HCT116 (cell line): ENCODE measurements at places on chromosomes 1 and 21. TPM values are rescaled to one million over a fixed set of nuclear protein-coding genes. Genes with fewer than 3 reads are reported as not detected.

FAM163A gene
- total RNA-seq, result not detected

CHI3L2 gene
- total RNA-seq, result not detected

GJC2 gene
- total RNA-seq, result 0.76 TPM

PDE4B gene
- total RNA-seq, result 76.9 TPM

- H3K4me1 ChIP-seq, result peaks cover 33% of the 10 kb centered on the region
- DNase-seq, result no peak
- H3K27ac ChIP-seq, result peak overlapping the region; percentile 98
- no peaks in the 10 kb centered on the region for H3K27me3 ChIP-seq
Observed at GRCh38 chr1:2226525-2227345, 1.4 kb upstream of the SKI start.

DNA sequence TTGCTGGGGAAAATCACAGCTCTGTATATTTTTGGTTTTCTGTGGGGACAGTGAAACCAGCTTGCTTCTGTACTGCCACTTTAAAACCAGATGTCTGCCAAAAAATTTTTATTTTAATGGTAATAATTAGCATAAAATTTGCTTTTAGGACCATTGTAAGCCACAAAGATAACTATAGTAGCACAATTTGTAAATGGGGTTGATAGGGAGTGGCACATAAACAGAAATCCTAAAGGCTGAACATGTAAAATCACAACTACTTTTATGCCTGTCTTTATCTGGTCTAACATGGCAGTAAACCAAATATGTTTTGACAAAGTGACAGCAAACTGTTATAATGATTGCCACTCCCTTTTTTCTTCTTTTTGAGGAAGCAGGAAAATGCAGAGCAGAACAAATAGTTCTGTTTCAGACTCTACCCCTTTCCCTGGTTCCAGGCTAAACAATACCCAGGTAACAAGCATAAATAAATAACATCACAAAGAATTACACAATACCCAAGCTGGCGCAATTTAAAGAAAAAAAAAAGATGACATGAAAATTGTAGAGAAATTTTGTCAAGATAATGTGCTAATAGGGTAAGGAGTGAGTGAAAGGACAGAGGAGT is 24.0 kb upstream of the CCDC181 start:
- no peaks in the 10 kb centered on the region for H3K27me3 ChIP-seq
- no peaks in the 10 kb centered on the region for H3K4me1 ChIP-seq
- no peak for DNase-seq
- no peaks in the 10 kb centered on the region for H3K36me3 ChIP-seq

GRCh38 chr1:174839211-174839610 is 160.5 kb upstream of the CACYBP start:
- H3K27ac ChIP-seq, result no peak overlapping the region
- DNase-seq, result no peak
- no peak overlapping the region for H3K4me3 ChIP-seq
- no peaks in the 10 kb centered on the region for H3K36me3 ChIP-seq
- no peaks in the 10 kb centered on the region for H3K27me3 ChIP-seq

DNA sequence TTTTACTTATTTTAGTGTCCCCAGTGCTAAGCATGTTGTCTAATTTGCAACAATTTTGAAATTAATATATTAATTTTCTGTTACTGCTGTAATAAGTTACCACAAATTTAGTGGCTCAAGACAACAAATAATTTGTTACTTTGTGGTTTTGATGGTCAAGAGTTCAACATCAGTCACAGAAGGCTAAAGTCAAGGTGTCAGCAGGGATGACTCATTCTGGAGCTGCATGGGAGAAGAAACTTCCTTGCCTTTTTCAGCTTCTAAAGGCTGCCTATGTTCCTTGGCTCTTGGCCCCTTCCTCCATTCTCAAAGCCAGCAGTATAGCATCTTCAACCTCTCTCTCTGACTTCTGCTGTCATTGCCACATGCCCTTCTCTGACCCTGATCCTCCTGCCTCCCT is 271.8 kb downstream of the HLX start:
- no peak overlapping the region for H3K27ac ChIP-seq
- no peaks in the 10 kb centered on the region for H3K36me3 ChIP-seq
- no peaks in the 10 kb centered on the region for H3K27me3 ChIP-seq
- DNase-seq, result no peak

GRCh38 chr1:233675893-233676292 is 62.0 kb downstream of the KCNK1 start:
- H3K36me3 ChIP-seq, result 0 out of 2 replicates have a peak, but pooled peaks cover 5% of the 10 kb centered on the region
- no peak overlapping the region for H3K4me3 ChIP-seq
- no peak for DNase-seq
- H3K27me3 ChIP-seq, result no peaks in the 10 kb centered on the region
- no peak overlapping the region for H3K27ac ChIP-seq

GRCh38 chr1:45913731-45914501 is 110.5 kb downstream of the MAST2 start:
- no peak overlapping the region for H3K4me3 ChIP-seq
- no peak for DNase-seq
- H3K27me3 ChIP-seq, result no peaks in the 10 kb centered on the region
- H3K4me1 ChIP-seq, result peaks cover 3% of the 10 kb centered on the region; the same call in 1 of the 2 replicates
- no peak overlapping the region for H3K27ac ChIP-seq

- no peak for DNase-seq
- no peaks in the 10 kb centered on the region for H3K27me3 ChIP-seq
- H3K27ac ChIP-seq, result no peak overlapping the region
- H3K4me1 ChIP-seq, result no peaks in the 10 kb centered on the region
- H3K36me3 ChIP-seq, result no peaks in the 10 kb centered on the region
- H3K4me3 ChIP-seq, result no peak overlapping the region
Observed at GRCh38 chr1:64192290-64192689, 11.1 kb upstream of the UBE2U start.

GRCh38 chr1:17735793-17736192 is 19.3 kb upstream of the ACTL8 start:
- no peak overlapping the region for H3K27ac ChIP-seq
- H3K4me3 ChIP-seq, result no peak overlapping the region
- H3K4me1 ChIP-seq, result no peaks in the 10 kb centered on the region

- DNase-seq, result no peak
- no peak overlapping the region for H3K27ac ChIP-seq
- H3K4me1 ChIP-seq, result no peaks in the 10 kb centered on the region
- no peaks in the 10 kb centered on the region for H3K36me3 ChIP-seq
Observed at GRCh38 chr1:205598841-205599668, 32.8 kb downstream of the ELK4 start.

DNA sequence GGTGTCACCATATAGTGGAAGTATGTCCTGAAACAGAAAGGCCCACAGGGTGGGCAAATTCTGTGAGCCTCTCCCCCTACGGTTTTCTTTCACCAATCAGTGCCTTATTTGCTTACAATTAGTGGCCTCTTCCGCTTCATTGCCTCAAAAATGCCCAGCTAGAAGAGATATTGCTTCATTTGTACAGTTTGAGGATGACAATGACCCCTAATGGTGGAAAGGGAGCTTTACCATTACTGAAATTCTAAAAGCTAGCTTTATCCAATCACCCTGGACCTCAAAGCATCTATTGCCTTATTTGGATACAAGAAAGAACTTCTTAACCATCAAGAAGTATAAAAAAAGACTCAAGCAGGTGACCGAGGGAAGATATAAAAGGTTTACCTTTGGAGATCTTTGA is 49.6 kb downstream of the LRRC71 start:
- H3K4me3 ChIP-seq, result no peak overlapping the region
- no peak for DNase-seq
- H3K27me3 ChIP-seq, result no peaks in the 10 kb centered on the region
- H3K27ac ChIP-seq, result no peak overlapping the region

- H3K4me1 ChIP-seq, result no peaks in the 10 kb centered on the region
- H3K27ac ChIP-seq, result no peak overlapping the region
- no peaks in the 10 kb centered on the region for H3K27me3 ChIP-seq
- H3K4me3 ChIP-seq, result no peak overlapping the region
Observed at GRCh38 chr1:158833264-158833663, 2.1 kb downstream of the MNDA start.

- peak overlapping the region; percentile 64 for H3K27ac ChIP-seq
- no peaks in the 10 kb centered on the region for H3K36me3 ChIP-seq
- peaks cover 28% of the 10 kb centered on the region for H3K4me1 ChIP-seq
- no peak overlapping the region for H3K4me3 ChIP-seq
- no peaks in the 10 kb centered on the region for H3K27me3 ChIP-seq
Observed at GRCh38 chr1:32115496-32115895, 7.6 kb downstream of the KPNA6 start.

- no peak for DNase-seq
- no peaks in the 10 kb centered on the region for H3K36me3 ChIP-seq
- H3K4me3 ChIP-seq, result no peak overlapping the region
- peaks cover 24% of the 10 kb centered on the region for H3K27me3 ChIP-seq
- H3K27ac ChIP-seq, result no peak overlapping the region
Observed at GRCh38 chr1:208048904-208049303, 138.0 kb upstream of the CD34 start.

DNA sequence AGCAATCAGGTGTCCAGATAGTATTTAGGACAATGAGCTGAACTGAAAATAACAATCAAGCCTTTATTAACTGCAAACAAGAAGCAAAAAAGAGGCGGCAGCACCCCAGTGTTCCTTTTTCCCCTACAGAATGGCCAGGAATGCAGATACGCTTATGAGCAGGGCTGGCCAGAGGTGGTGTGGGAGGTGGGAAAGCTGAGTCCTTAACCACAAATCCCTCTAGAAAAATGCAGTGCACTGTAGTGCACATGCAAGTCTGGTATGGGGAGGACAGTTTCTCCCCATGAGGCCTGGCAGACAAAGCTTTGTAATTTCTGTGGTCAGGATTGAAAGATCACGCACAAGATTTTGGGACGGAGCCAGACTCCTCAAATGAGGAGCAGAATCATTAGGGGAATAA is 10.7 kb upstream of the IFNAR1 start:
- H3K36me3 ChIP-seq, result no peaks in the 10 kb centered on the region
- no peak overlapping the region for H3K4me3 ChIP-seq
- H3K27ac ChIP-seq, result no peak overlapping the region
- no peaks in the 10 kb centered on the region for H3K4me1 ChIP-seq

GRCh38 chr1:92989936-92990583 is 28.8 kb upstream of the DIPK1A start:
- H3K4me3 ChIP-seq, result no peak overlapping the region
- H3K27ac ChIP-seq, result no peak overlapping the region
- no peaks in the 10 kb centered on the region for H3K36me3 ChIP-seq

GRCh38 chr1:185463433-185463832 is 146.4 kb upstream of the IVNS1ABP start:
- DNase-seq, result no peak
- H3K36me3 ChIP-seq, result no peaks in the 10 kb centered on the region
- H3K27me3 ChIP-seq, result no peaks in the 10 kb centered on the region
- no peak overlapping the region for H3K4me3 ChIP-seq

GRCh38 chr1:87226341-87226760 is 102.3 kb upstream of the LMO4 start:
- no peak for DNase-seq
- no peaks in the 10 kb centered on the region for H3K36me3 ChIP-seq
- no peak overlapping the region for H3K27ac ChIP-seq
- no peak overlapping the region for H3K4me3 ChIP-seq

DNA sequence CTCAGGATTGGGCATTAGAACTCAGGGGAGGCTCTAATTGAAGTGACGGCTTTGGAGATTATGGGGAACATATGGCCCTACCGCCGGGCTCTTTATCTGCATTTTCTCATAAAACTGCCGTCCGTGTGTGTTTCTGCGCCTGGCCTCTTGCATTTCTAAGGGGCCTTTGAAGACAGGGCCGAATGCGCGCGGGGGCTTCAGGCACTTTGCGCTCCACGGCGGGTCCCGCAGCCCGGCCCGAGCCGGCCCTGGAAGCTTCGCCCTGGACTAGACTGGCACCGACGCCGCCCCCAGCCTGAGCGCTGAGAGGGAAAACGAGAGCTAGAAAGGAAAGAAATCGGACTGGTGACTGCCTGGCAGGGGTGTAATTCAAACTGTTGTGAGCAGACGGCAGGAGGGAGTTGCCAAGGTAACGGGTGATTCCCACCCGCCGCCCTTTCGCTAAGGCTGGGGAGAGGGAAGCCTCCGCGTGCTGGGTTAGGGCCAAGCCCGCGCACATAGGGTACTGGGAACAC is 120.7 kb downstream of the LMX1A start:
- H3K27me3 ChIP-seq, result peaks cover 41% of the 10 kb centered on the region
- no peak overlapping the region for H3K27ac ChIP-seq
- H3K4me3 ChIP-seq, result no peak overlapping the region
- no peaks in the 10 kb centered on the region for H3K4me1 ChIP-seq

DNA sequence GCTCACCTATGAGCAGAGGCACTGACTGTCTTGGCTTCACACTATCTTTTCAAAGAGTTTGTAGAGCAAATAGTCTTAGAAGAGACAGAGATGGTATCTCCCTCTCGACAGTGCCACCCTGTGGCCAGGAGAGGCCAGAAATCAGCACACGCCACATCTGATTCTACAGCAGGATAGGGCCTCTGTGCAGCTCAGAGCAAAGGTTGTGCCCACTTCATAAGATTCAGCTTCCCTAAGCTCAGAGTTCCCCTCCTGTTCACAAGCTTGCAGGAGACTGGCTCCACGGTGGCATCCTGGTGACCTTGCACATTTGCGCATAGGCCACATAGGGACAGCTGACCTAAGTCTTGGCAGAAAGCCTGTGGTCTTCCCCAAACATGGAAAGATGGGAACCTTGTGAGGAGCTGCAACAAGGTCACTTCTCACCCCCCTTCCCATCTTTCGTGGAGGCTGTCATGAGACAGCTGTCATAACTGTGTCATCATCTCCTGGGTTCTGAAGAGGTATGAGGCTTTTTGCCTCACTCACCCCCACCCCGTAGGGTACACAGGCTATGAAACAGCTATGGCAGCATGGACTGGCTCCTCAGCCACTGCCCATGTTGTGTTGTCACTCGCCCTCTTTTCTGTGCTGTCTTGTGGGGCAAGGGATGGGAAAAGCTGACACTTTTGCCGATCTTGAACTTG is 3.0 kb downstream of the ITLN2 start:
- no peak overlapping the region for H3K4me3 ChIP-seq
- no peaks in the 10 kb centered on the region for H3K36me3 ChIP-seq
- H3K4me1 ChIP-seq, result peaks cover 8% of the 10 kb centered on the region

DNA sequence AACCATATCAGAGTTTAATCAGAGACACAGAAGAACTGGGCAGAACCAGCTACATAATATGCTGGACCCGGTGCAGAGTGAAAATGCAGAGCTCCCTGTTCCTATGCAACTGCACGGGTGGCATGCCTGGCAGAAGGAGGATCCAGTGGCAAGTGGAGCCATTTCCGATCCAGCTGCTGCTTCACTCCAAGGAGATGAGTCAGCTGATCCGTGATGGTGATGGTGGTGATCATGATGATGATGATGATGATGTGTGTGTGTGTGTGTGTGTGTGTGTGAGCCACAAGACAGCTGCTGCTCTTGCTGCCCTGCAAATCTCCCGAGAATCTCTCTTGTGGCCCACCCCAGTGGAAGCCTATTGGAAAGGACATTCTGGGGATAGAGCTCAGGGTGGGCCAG is 133.0 kb downstream of the URB2 start:
- 0 out of 2 replicates have a peak, but pooled peaks cover 6% of the 10 kb centered on the region for H3K27me3 ChIP-seq
- no peaks in the 10 kb centered on the region for H3K36me3 ChIP-seq
- no peak overlapping the region for H3K4me3 ChIP-seq
- H3K4me1 ChIP-seq, result no peaks in the 10 kb centered on the region

DNA sequence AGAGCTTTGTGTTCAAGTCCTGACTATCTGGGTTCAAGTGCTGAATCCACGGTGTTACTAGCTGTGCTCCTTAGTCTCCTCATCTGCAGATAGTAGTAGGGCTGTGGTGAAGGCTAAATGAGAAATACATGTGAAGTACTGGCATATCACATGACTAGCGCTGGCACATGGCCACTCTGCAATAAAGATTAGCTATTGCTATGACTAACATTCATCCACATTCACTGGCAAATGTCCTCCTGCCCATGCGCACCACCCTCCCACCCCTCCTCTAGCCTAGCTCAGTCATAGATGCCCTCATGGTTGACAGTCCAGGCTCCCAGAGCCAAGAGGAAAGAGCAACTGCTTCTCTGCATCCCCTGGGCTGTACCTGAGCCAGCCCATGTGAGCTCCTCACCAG is 8.5 kb upstream of the COL8A2 start:
- peaks cover 18% of the 10 kb centered on the region for H3K4me1 ChIP-seq
- H3K36me3 ChIP-seq, result peaks cover 13% of the 10 kb centered on the region; the same call in 1 of the 2 replicates
- DNase-seq, result no peak
- no peak overlapping the region for H3K4me3 ChIP-seq
- H3K27ac ChIP-seq, result no peak overlapping the region
